ENCODE measurements at places on chromosomes 5 and 9.

- DNase-seq, result no peak
Observed at GRCh38 chr9:23740531-23740930, 85.5 kb downstream of the ELAVL2 start.

DNA sequence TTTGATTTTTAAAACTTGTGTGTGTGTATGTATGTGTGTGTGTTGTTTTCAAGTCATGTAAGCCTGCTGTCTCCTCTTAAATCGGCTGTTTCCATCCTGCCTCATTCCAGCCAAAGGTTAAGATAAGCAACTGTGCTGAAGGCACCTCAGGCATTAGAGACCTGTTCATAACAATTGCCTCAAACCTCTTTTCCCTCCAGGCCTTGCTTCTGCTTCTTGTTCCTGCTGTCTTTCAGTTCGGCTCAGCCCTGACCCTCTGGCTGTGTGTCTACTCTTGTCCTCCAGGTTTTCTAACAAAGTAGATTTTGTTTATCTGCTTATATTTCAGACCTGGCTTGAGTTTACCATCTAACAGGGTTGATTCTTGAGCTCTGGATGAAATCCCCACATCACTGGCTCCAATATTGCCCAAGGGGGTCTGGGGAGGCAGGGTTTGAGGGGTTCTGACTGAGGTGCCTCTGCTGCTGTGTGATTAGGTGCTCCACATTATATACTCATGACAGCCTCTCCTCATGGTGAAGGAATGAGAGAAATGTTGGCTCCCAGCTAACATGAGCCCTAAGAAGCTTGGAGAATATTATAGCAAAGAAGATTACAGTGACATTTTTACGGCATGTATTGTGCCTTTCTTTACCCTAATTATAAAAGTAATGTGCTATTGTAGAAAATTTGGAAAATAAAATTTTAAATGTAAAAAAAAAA lies 229.7 kb upstream of the PIK3R1 start:
- no peak for DNase-seq

- no peak for DNase-seq
Observed at GRCh38 chr9:125982798-125983406, 235.7 kb downstream of the PBX3 start.

- no peak for DNase-seq
Observed at GRCh38 chr5:2038321-2039179, 155.8 kb upstream of the IRX4 start.

- no peak for DNase-seq
Observed at GRCh38 chr9:16401701-16402100, 468.8 kb downstream of the BNC2 start.

- no peak for DNase-seq
Observed at GRCh38 chr5:109935833-109936490, 246.2 kb downstream of the MAN2A1 start.

- DNase-seq, result peak; percentile 57
Observed at GRCh38 chr5:90528601-90529193, 687 bp downstream of the LYSMD3 start.

DNA sequence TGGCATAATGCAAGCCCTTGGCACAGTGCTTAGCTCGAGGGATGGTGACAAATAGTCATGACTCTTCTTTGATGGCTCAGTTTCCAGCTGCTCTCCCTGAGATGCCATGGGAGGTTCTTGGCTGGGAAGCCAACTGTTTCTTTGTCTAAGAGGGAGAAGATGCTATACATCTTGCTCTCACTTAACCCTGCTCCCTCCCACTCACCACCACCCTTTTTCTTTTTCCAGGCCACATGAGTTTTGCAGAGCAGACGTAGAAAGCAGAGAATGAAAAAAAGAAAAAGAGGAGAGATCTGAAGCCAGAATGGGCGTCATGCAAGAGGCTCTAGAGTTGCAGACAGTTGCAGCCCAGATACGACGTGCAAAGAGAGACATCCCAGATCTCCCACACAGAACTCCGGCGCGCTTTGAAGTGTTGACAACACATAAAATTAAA lies 160.5 kb downstream of the FGF18 start:
- DNase-seq, result no peak

- DNase-seq, result no peak
Observed at GRCh38 chr5:28896949-28897348, 1858.6 kb upstream of the CDH9 start.

DNA sequence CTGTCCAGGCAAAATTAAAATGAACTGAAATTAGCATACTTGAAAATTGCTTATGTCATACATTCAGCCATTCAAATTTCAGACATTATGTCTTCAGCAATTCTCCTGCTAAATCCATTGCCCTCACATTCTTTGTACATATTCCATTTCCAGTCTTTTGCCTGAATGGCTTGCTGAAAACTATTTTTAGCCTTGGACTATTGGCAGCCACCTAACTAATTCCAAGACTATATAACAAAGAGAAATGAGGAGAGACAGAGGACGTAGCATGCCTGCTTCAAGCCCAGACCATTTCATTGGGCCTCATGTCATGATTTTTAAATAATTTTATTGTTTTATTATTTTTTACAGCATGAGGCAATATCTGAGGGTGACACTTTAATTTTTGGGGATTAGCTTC lies 100.3 kb downstream of the MRPS30 start:
- DNase-seq, result no peak

- no peak for DNase-seq
Observed at GRCh38 chr9:37408933-37409710, 13.4 kb upstream of the GRHPR start.

DNA sequence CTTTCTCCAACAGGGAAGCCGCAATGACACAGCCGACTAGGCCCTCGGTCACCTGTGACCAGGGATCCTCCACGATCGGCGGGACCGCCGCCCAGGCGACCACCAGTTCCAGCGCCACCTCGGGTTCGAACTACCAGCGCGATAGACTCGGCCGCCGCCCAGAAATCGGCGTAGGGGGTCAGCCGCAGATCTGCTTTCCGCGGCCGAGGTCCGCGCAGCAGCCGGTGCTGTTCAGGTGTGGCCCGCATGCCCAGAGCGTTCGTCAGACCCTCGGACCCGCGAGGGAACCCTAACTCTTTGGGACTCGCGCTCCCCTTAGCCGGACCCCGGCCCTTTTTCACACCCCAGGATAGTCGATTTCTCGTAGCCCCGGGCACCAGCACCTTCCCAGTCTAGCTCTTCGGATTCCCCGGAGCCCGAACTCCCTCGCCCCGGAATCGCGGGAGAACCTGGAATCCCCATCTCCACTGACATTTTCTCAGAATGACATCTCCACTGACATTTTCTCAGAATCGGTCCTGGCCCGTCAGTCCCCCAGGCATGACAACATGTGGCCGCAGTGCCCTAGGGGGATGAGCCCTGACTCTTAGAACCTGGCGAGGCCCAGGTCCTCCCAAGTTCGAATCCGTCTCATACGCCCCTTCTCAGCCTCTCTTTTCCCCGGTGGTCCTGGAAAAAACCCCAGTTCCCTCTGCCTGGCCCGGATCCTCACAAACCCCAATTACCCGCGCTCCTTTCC lies 428 bp downstream of the C5orf52 start:
- no peak for DNase-seq

DNA sequence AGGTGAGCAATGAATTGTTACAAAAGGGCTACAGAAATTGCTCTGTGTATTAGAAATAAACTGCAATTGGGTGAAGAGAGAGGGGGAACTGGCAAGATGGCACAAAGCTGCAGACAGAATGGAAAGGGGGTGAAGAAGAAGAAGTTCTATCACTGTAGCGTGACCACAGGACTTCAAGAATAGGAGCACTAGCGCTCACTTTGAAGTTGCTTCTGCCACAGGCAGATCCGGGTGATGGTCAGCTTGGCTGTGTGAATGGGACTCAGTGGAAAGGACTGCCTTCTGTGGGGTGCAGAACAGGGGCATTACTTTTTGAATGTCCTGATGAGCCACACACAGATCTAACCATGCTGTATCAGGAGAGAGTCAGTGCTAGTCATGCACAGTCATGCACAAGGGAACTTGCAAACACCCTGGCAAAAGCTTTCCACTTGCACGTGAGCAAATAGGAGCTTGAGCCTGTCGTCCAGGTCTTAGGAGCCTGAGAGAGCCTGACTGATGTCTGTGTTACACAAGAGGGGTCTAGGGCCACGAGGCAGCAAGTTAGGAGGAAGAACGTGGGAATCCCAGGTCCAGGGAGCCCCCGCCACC lies 16.3 kb downstream of the IL5 start:
- no peak for DNase-seq

DNA sequence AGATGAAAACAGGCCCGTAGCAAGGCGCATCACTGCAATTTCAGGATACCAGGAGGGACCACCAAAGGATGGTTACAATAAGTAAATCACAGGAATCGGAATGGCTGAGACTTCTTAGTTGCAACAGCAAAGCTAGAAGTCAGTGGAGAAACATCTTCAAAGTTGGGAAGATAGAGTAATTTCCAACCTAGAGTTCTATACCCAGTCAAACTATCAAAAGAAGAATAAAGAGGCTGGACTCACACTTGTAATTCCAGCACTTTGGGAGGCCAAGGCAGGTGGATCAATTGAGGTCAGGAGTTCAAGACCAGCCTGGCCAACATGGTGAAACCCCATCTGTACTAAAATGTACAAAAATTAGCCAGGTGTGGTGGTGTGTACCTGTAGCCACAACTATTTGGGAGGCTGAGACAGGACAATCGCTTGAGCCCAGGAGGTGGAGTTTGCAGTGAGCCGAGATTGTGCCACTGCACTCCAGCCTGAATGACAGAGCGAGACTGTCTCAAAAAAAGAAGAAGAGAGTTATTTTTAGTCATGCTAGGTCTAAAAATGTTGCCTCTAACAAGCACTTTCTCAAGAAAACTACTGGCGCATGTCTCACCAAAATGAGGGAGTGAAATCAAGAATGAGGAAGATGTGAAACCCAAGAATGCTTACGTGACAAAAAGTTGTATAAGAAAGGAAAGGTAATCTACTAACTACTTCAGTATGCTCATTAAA lies 267.7 kb downstream of the DENND1A start:
- DNase-seq, result no peak

All from nucleus accumbens (tissue), 56 donors.